COR-L47 (cell line): ENCODE measurements at places on chromosomes 7 and 10.

- no peak for DNase-seq
These were observed 126.4 kb upstream of the FZD1 start for GRCh38 chr7:91137788-91138368.

DNA sequence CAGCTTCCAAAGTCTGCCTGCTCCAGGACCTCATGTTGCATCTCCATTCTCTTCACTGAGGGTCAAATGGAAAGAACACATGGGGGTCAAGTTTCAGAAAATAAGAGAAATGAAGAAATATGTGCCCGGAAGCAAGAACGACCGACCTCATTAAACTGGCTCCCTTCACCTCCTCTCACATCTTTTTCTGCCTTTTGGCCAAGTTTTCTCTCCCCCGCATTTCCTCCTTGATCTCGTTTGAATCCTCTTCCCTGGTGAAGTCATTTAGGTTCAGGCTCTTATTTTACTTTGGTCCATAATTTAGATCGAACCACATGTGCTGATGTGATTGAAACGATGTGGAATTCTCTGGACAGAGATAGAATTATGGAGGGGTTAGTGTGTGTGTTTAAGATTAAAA lies 44.2 kb downstream of the EGFR start:
- no peak for DNase-seq

DNA sequence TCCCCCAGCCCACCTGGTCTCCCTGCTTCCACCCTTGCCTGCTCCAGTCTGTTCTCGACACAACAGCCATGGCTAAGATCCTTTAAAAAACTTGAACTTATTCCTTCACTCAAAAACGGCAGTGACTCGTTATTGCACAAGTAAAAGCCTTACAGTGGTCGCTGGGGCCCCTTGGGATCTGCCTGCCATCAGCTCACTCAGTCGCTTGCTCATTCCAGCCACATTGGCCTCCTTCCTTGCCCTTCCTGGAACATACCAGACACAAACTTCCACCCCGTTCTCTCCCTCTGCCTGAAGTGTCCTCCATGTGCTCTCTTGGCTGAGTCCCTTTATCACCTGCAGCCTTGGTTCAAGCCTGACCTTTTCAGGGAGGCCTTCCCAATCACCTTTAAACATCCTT lies 4.7 kb downstream of the CCNY start:
- DNase-seq: no peak

- no peak for DNase-seq
These were observed 9.0 kb upstream of the CYP3A4 start for GRCh38 chr7:99792967-99793366.

GRCh38 chr10:52923520-52923919 lies 150.9 kb upstream of the MBL2 start:
- no peak for DNase-seq

DNA sequence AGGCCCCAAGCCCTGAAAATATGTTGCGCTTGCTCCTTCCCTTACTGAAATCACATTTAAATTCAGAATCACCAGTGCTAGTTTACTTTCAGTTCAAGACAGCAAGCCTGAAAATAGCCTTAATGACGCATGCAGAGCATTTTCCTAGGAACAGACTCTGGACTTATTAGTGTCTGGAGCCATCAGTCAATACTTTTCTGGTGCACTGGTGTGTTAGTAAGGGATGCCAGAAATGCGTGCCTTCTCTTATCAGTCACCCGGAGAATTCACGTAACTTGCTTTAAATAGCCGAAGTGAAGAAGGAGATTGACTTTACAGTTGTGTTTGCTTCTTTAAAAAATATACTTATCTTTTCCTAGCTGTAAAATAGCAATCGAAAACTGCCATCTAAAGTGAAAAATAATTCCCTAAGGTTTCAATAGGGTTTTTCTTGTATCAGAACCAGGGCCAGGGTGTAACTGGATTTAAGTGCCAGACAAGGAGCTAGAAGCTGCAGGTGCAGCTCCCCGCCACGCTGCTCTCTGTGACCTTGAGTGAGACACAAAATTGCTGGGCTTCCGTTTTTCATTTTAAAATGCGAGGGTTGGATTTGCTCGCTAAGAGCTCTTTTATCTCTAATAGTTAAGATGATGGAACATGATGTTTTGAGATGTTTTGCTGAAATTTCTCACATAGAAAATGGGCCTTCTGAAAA lies 177.8 kb downstream of the NSUN6 start:
- peak; percentile 46 for DNase-seq

- no peak for DNase-seq
These were observed 263.0 kb downstream of the TCF7L2 start for GRCh38 chr10:113213035-113213434.

DNA sequence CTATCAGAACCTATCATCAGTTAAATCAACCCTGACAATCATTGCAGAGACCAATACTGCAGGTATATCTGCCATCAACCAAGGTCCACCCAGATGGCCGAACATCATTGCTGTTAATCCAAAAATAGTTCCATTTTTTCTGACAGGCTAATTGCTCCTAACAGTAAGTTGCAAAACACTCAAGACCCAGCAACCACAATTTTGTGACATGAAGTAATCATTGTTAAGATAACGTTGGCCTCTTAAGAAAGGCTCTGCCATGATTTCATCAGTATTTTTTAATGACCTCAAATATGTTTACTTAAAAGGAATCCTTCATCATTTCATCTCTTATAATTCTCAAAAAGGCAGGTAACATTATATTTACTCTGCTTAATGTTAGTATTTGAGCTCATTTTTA lies 553.4 kb upstream of the POM121L12 start:
- DNase-seq: no peak

DNA sequence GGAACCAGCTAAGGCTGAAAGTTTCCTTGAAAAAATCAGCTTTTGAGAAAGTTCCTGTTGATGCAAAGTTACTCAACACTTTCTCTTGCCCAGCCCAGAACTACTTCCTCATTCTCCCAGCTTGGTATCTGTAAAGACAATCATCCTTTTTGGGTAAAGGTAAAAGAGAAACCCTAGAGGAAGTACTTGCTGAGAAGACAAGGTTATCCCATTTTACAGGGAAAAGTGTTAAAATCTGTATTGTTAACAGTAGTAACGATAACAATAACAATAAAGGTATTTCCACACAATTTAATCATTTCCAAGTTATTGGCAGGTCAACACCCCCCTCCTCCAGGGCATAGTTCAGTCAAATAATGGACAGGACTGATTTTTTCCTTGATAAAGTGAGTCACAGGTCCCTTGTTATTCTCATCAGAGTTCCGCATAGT lies 2.4 kb downstream of the ALOX5 start:
- DNase-seq: no peak

- no peak for DNase-seq
These were observed 168.9 kb downstream of the TWIST1 start for GRCh38 chr7:18948521-18948920.

- DNase-seq: no peak
These were observed 184.7 kb downstream of the MAD1L1 start for GRCh38 chr7:2048006-2048405.

DNA sequence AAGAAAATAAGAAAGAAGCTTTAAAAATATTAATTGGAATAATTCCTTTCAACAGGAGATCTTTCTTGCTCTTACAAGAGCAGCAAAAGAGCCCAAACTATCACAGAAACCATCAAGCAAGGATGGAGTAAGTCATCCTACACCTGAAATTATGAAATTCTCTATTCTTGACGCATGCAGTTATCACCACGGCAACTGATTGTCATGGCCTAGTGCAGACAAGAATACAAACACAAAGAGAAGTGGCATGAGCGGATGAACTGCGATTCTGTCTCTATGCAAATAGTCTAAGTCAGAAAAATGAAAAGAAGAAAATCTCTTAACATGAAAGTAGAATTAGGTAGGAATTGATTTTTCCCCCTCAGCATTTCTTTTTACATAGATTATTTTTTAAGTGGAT lies 54.8 kb upstream of the SLC35B4 start:
- DNase-seq: peak; percentile 44

DNA sequence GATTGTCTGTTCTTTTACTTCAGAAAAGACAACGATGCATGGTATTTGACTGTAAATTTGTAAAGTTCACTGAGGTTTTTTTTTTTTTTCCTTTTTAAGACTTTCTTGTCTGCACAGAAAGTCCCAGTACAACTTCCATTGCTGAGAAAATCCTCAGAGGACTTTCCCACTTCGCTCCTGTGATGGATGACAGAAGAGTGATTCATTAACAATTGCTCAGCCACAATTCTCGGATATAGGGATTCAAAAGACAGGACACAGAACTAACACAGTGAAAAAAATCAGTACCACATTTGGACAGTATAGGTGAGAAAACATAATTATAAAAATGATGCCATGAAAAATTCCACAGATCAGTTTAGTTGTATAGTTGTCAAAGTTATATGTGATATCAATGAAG lies 48.0 kb downstream of the SEC23IP start:
- DNase-seq: no peak

GRCh38 chr7:117269417-117269816 lies 53.4 kb downstream of the WNT2 start:
- no peak for DNase-seq

- no peak for DNase-seq
These were observed 15.2 kb upstream of the EGR2 start for GRCh38 chr10:62831346-62831745.

GRCh38 chr7:66630531-66630930 lies 1.9 kb downstream of the KCTD7 start:
- DNase-seq: no peak

- DNase-seq: no peak
These were observed 563.9 kb upstream of the ADARB2 start for GRCh38 chr10:2301227-2301626.

DNA sequence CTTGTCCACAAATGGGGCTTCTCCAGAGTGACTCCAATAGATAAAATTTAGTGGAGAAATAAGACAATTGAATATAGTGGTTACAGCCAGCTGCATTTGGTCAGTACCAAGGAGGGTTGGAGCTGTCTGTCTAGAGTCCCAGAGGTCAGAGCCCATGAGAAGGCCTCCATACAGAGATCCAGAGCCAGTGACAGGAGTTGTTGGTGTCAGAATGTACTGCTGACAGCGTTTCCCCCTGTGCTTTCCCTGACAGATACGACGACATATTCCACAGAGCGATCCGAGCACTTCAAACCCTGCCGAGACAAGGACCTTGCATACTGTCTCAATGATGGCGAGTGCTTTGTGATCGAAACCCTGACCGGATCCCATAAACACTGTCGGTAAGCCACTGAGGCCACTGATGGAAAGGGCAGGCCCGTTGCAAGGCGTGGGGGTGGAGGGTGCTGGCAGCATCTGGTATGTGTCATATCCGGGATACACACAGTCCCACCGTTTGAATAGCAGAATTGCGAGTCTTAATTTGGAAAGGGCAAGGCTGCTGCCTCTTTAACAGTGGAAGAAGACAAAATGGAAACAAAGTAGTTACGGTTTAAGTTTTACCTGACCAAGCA lies 483.6 kb downstream of the NRG3 start:
- DNase-seq: no peak

DNA sequence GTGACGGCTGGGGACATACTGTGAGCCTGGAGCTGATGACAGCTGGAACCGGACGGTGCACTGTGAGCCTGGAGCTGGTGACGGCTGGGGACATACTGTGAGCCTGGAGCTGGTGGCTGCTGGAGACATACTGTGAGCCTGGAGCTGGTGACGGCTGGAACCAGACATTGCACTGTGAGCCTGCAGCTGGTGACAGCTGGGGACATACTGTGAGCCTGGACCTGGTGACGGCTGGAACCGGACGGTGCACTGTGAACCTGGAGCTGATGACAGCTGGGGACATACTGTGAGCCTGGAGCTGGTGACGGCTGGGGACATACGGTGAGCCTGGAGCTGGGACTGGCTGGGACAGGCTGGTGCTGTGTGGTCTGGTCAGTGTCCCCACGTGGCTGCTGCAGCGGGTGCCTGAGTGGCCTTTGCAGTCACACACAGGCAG lies 47.9 kb downstream of the PTPRN2 start:
- DNase-seq: no peak

DNA sequence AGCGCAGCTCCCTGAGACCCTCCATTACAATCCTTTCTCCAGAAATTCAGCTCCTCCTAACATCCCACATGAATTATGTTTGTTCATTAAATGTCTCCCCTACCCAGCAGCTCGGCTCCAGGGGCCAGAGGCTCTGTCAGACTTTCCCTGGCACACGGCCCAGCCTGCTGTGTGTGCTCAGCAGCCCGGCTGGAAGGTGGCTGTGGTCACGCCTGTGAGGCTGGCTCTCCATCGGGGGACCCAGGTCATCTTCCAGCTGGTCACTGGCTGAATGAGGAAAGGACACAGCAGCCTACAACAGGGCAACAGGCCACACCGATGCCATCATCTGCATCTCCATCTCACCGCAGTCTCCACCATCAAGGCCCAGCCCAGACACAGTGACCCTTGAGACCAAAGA lies 219.8 kb downstream of the MAD1L1 start:
- peak; percentile 85 for DNase-seq

DNA sequence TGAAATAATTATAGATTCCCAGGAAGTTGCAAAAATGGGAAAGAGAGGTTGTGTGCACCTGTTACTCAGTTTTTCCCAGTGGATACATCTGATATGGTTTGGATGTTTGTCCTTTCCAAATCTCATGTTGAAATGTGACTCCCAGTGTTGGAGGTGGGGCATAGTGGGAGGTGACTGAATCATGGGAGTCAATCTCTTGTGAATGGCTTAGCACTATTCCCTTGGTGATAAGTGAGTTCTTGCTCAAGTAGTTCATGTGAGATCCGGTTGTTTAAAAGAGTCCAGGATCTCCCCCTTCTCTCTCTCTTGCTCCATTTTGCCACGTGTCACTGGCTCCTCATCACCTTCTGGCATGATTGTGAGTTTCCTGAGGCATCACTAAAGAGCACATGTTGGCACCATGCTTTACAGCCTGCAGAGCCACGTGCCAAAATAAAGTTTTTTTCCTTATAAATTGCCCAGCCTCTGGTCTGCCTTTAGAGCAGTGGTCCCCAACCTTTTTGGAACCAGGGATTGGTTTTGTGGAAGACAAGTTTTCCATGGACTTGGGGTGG lies 149.2 kb downstream of the RAMP3 start:
- no peak for DNase-seq

DNA sequence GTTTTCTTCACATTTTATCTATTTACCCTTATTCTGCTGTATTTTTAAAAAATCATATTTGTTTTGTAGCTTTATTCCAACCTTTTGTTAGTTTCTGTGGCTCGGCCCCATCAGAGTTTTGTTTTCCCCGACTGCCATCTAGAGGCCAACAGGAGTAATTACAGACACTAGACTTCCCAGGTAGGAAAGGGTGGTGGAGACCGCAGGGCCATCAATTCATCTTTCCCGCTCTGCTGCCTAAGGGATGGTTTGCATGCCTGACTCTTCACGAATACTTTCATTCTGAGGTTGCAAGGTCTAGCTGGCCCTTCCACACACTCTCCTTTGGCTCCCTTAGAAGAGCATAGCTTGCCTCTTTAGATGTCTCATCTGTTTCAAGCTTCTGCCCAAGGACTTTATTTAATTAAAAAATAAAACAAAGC lies 38.3 kb downstream of the LYZL2 start:
- peak; percentile 7 for DNase-seq

DNA sequence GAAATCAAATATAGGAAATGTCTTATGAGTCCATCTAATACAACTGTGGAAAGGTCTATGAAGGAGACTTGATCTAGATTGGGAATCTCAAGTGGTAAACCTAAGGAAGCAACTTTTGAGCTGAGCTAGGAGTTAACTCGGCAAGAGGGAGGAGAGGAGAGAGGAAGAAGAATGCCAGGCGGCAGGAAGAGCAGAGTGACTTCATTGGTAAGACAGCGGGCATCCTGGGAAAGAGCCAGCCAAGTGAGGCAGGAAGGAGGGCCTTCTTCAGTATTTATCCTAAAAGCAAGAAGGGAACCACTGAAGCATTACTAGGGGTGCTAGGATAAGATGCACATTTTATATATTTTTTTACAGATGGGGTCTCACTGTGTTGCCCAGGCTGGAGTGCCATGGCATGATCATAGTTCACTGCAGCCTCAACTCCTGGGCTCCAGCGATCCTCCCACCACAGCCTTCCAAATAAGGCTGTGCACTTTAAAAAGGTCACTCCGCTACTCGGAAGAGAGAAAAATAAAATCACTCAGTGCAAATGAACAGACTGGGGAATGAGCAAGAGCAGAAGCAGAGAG lies 2.0 kb downstream of the BCL7B start:
- no peak for DNase-seq
